H1 (cell line): ENCODE measurements at places on chromosomes 2 and 18.
A peak's percentile ranks its signal among the peaks of the same experiment; 100 is the strongest.

GRCh38 chr2:237065071-237065377 lies 20.7 kb upstream of the COPS8 start:
- no peaks in the 10 kb centered on the region for H3K4me1 ChIP-seq
- DNase-seq, result no peak
- H3K27me3 ChIP-seq, result no peaks in the 10 kb centered on the region
- no peak overlapping the region for H3K4me3 ChIP-seq
- H3K27ac ChIP-seq, result no peak overlapping the region

DNA sequence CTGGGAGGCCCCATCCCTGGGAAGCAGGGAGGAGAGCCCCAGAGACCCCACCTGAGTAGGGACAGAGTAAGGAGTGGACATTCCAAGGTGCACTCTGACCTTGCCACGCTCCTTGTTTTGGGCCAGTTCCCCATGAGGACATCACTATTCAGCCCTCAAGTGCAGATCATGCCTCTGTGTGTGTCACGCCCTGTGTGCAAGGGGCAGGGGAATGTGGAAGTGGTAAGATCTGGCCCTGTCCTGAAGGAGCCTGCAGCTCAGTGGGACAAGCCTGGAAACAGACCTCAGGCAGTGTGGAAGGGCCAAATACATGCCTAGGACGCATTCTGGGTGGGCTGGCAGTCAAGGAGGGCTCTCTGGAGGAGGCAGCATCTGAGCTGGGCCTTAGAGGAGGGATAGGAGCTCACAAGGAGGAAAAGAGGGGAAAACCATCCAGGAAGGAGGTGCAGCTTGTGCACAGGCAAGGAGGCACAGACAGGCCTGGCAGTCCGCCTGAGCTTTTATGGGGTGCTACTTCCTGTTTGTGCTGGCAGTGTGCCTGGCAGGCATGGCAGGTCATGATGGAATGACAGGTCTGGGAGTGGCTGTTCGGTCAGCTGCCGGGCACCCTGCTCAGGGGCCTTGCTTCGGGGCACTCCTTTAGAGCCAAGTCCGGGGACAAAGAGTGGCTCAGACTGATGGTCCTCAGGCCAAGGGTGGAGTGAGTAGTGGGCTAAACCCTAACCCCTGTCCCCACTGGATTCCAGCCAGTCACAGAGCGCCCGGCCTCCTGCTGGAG lies 3.3 kb downstream of the KLHL30 start:
- no peak overlapping the region for H3K27ac ChIP-seq
- no peaks in the 10 kb centered on the region for H3K4me1 ChIP-seq
- H3K36me3 ChIP-seq, result no peaks in the 10 kb centered on the region
- H3K27me3 ChIP-seq, result no peaks in the 10 kb centered on the region
- DNase-seq, result no peak
- H3K4me3 ChIP-seq, result no peak overlapping the region

GRCh38 chr2:96636551-96637171 lies 1.5 kb downstream of the KANSL3 start:
- no peaks in the 10 kb centered on the region for H3K4me1 ChIP-seq
- H3K4me3 ChIP-seq, result peak overlapping the region; percentile 65; the same call in 1 of the 2 replicates
- no peaks in the 10 kb centered on the region for H3K36me3 ChIP-seq
- H3K27me3 ChIP-seq, result no peaks in the 10 kb centered on the region
- H3K27ac ChIP-seq, result no peak overlapping the region

DNA sequence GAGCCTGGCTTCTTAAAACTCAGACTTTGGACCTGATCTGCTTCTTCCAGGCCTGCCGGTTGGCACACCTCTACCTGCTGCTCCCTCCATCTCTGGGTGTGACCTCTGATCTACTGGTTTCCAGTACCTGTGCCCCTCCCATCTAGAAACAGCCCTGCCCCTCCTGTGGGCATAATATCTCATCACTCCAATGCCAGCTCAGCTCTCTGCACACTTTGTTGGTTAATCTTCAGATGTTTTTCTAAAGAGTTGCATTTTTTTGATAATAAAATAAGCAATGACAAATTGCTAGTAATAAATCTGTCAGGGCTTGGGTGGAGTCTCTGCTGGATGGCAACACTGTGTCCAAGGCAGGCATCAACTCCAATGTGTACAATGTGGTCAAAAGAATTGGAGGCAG lies 89.6 kb upstream of the PPP1CB start:
- no peak overlapping the region for H3K4me3 ChIP-seq
- DNase-seq, result no peak
- no peaks in the 10 kb centered on the region for H3K36me3 ChIP-seq
- no peaks in the 10 kb centered on the region for H3K4me1 ChIP-seq
- no peak overlapping the region for H3K27ac ChIP-seq

GRCh38 chr2:157337978-157338377 lies 12.4 kb upstream of the ERMN start:
- no peak overlapping the region for H3K27ac ChIP-seq
- no peaks in the 10 kb centered on the region for H3K36me3 ChIP-seq
- H3K4me3 ChIP-seq, result no peak overlapping the region

- no peaks in the 10 kb centered on the region for H3K27me3 ChIP-seq
- no peak overlapping the region for H3K27ac ChIP-seq
- H3K36me3 ChIP-seq, result no peaks in the 10 kb centered on the region
- peak; percentile 83 for DNase-seq
- H3K4me1 ChIP-seq, result no peaks in the 10 kb centered on the region
These were observed 345.1 kb downstream of the DYSF start for GRCh38 chr2:71798266-71799012.

- no peak for DNase-seq
- no peak overlapping the region for H3K27ac ChIP-seq
- H3K36me3 ChIP-seq, result no peaks in the 10 kb centered on the region
- peaks cover 4% of the 10 kb centered on the region; the same call in 1 of the 2 replicates for H3K4me1 ChIP-seq
- no peaks in the 10 kb centered on the region for H3K27me3 ChIP-seq
These were observed 718.7 kb upstream of the GCFC2 start for GRCh38 chr2:76429374-76429773.
